ENCODE measurements at places on chromosomes 3 and 15.

DNA sequence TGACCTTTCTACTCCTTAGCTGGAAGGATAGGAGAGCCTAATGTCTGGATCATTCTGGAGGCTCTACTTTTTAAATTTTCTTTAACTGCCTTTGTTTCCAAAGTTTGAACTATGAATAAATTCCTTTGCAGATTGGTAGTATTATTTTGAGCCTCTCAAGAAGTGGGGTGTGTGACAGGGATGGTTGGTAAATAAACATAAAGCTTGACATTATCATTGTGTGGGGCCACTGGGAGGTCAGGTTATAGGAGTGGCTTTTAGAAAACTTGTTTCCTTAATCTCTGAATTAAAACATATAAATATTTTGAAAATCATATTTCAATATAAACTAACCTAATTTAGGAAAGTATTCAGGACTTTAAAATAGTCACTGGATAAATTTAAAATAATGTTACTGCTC, 89.3 kb downstream of the OTOL1 start:
- DNase-seq = no peak

- no peak for DNase-seq
These were observed 53.9 kb upstream of the TTC14 start for GRCh38 chr3:180548050-180548449.

DNA sequence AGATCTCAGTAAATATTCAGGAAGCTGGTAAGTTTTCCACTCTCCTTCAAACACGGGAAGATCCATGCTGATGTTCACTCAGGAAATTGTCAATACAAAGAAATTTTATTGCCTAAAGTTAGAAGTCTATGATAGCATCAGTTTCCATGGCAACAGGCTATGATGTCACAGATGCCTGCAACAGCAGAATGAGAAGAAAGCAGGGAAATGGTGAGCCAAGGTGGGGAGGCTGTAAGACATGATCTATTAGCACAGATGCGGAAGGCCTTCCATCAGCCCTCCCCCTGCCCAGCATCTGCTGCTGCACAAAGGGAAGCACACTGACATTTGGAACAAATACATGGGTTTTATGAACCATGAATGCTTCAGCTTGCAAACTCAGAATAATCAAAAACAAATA, 28.6 kb downstream of the EPHB1 start:
- no peak for DNase-seq

- DNase-seq = no peak
These were observed 925.6 kb downstream of the FHIT start for GRCh38 chr3:60325610-60326170.

- DNase-seq = no peak
These were observed 25.7 kb upstream of the PTX3 start for GRCh38 chr3:157410945-157411344.

GRCh38 chr15:38613085-38613484, 48.5 kb upstream of the RASGRP1 start:
- no peak for DNase-seq

- no peak for DNase-seq
These were observed 21.5 kb upstream of the SMAD6 start for GRCh38 chr15:66680502-66680901.

- DNase-seq = no peak
These were observed 70.8 kb upstream of the POMGNT2 start for GRCh38 chr3:43176666-43177065.

DNA sequence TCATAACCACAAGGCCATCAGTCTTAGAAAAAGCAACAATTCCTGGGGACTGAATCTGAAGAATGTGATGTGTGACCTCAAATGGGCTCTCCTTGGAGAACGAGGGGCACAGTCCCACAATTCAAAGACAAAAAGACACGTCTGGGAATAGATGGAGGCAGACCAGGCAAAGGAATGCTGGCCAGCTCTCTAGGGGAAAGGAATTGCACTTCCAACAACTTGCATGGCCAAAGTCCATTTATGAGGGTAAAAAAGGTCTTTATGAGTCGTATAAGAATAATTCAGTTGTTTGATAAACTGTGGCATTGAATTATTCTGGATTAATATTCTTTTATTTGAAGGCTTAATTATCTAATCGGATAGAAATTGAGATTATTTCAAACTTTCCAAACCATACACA, 180.5 kb upstream of the FEZF2 start:
- no peak for DNase-seq

GRCh38 chr3:36227980-36228379, 152.3 kb upstream of the STAC start:
- DNase-seq = no peak

GRCh38 chr3:63895422-63896189, 16.6 kb downstream of the SCAANT1 start:
- DNase-seq = no peak

GRCh38 chr15:39684233-39684632, 98.4 kb downstream of the FSIP1 start:
- DNase-seq = no peak

DNA sequence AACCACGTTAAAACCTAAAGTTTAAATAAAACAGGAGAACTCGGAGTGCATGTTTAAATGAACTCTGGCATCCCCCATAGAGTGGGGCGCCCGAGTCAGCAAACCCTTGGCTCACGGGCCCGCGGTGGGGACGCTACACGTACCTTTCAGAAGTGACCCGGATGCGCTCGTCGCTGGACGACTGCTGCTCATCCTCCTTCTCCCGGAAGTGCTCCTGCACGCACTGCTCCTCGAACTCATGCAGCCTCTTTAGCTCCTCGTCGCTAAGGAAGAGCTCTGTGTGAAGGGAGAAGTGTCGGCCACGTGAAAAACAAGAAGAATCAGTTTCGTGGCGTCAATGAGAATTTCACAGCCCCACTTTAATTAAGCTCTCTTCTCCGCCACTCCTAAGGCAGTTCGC, 34.6 kb upstream of the MTMR10 start:
- DNase-seq = no peak

DNA sequence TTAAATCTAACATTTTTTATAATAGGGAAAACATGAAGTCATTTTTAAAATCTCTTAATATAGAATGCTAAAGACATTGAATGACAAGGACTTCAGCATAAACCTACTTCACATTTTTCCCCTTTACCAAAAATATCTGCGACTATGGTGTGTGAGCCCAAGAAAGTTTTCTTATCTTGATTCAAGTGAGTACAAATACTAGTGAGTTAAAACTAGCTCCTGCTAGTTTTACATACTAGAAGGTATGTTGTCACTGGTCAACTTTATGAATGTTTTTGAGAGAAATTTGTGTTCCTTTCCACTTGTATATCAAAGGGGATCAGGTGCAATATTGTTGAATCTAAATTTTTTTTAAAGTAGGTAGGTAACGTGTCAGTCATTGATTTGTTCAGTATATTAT, 152.4 kb upstream of the CGNL1 start:
- no peak for DNase-seq

GRCh38 chr3:86950717-86951116, 40.2 kb downstream of the VGLL3 start:
- DNase-seq = no peak

GRCh38 chr15:26065723-26066122, 202.6 kb upstream of the ATP10A start:
- DNase-seq = no peak

DNA sequence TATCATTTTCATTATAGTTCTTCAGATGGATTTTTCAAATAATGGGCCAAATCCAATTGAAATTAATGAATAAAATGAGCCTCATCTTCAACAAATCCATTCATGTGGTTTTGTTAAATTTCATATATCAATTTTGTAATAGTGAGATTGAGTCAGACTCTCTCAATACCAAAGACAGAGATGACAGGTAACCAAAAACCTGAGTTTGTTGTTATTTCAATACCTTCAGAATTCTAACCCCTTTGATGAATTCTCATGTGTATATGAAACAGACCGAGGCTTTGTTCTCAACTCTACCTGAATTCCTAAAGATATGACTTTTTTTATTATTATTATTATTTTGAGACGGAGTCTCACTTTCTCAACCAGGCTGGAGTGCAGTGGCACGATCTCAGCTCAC, 92.8 kb downstream of the FOXP1 start:
- no peak for DNase-seq

DNA sequence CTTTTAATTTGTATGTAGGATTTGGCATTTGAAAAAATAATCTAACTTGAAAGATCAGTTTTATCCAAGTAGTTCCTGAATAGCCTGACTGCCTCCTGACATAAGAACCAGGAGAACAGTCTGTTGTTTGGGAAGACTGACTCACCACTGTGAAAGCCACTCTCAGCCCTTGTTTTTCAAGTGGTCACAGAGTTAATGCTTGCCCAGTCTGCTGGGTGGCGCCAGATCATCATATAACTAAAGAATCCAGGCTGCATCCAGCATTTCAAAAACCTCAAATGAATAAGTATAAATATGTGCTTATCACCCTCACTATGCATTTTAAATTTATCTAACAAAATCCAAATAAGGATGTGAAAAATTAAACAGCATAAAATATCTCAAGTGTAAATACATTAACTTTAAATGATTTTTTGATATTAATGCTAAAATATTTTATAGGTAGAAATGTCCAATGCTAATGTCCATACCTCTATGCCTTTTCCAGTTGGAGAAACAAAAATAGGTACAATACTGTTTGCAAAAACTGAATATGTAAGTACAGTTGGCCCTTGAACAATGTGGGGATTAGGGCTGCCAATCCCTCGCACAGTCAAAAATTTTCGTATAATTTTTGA, 26.9 kb upstream of the ZBBX start:
- DNase-seq = no peak

DNA sequence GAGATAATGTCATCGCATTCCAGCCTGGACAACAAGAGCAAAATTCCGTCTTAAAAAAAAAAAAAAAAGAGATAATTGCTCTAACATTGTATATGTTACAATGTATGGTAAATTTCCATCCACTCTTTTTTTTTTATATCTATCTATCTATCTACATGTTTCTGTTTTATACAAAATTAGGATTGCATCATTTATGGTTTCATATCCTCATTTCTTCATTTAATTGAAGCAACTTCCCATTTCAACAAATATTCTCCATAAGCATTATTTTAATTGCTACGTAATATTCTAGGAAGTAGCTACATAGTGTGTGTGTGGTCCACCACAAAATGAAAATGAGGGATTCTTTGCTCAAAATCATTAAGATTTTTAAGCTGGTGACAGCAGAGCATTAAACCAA, 18.4 kb downstream of the RBP1 start:
- DNase-seq = no peak

DNA sequence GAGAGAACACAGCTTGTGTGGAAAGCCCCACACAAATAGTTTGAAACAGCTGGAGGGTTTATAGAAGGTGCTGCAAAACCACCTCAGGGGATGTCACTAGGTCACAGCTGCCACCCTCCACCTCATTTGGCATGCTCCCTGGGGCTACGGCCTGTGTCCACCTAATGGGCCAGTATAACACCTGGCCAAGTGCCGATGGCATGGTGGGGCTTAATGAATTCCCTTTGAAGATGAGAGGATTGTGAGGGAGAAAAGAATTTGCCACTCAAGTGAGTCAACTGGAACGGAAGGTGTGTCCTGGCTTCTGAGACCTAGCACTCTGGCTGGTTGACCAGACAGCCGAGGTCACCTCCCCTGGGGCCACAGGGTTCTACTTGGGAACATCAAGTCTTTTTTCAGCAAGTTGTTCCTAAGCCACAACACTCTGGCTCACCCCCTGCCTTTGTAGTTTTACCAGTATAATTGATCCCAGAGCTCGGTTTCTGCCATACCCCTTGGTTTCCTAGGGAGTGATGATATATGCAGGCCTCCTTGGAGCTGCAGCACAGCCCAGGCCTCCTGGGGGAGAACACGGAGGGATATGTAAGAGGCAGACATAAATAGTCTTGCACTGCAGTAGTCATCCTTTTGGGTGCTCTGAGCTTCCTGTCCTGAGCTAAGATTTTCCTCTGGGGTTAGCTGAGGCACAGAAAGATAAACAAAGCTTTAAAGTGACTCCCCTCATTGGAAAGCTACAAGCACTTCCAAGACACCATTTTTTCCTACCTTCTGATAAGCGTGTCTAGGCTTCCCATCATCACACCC, 178.2 kb upstream of the LPP start:
- DNase-seq = no peak

GRCh38 chr3:61639991-61640390, 78.6 kb downstream of the PTPRG start:
- DNase-seq = no peak

- no peak for DNase-seq
These were observed 17.1 kb downstream of the STX19 start for GRCh38 chr3:94011233-94011711.

DNA sequence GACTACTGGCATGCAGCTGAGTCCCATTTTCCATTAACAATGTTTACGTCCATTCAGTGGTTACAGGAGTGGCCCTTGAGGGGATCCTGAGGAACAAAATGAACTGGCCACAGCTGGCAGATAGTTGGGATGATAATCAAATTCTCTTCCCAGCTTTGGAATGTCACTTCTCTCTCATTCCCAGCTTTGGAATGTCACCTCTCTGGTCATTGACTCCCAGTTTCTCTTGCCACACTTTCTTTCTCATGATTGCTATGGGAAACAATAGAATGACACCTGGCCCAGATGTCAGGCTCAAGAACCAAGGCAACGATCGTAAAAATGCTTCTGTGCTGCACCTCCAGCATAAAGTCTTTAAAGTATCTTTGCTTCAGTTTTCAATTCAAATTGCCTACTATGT, 34.0 kb downstream of the ATP13A4 start:
- no peak for DNase-seq

DNA sequence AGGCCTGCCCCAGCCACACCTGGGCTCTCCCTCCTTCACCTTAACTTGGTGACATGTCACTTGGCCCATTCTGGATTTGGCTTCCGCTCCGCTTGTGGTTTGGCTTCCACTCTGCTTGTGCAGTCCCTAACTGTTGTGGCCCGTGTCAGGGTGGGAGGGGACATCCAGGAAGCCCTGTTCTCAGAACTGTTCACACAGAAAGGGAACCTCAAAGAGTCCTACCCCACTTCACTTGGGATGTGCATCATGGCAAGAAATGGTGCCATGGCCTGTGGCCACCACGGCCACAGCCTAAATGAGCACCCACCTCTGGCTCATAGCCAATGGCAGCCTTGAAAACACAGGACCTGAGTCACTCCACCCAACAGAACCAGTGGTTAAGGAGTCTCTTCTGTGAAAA, 63.4 kb downstream of the CYP19A1 start:
- DNase-seq = no peak

- DNase-seq = no peak
These were observed 95.7 kb downstream of the ANO10 start for GRCh38 chr3:43525941-43526607.

DNA sequence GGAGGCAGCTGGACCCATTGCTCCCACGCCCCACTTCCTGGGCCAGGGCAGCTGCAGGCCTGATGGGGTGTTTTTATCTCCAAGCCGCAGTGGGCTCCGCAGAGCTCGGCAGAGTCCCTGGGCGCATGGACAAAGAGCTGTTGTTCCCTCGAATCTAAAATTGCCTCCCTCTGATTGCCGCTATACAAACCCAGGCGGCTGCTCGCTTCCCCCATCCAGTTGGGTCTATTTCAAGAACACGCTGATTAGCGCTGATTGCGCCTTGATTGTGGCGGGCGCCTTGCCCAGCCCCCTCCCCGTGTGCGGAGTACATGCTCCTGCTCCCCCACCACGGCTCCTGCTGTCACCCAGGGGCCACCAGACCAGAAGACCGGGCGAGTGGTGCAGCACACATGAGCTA, 43.4 kb upstream of the SLC6A1 start:
- no peak for DNase-seq

GRCh38 chr3:72961752-72962151, 34.9 kb upstream of the PPP4R2 start:
- no peak for DNase-seq

GRCh38 chr15:85477061-85477460, 96.7 kb downstream of the AKAP13 start:
- no peak for DNase-seq

GRCh38 chr15:56042498-56042897, 49.1 kb upstream of the NEDD4 start:
- no peak for DNase-seq
